Parietal lobe (tissue), 2 donors: ENCODE measurements at places on chromosomes 11 and 22. TPM values are rescaled to one million over a fixed set of nuclear protein-coding genes. Genes with fewer than 3 reads are reported as not detected.

The ANKK1 gene
- total RNA-seq, result not detected

The HRAS gene
- 32.6 TPM for total RNA-seq

The FZD4 gene
- 29.1 TPM for total RNA-seq

The ANAPC15 gene
- total RNA-seq, result 16.3 TPM

The OR51B2 gene
- 2.2 TPM for total RNA-seq

The IPO7 gene
- total RNA-seq, result 241 TPM

The PGA5 gene
- total RNA-seq, result not detected

The B4GALNT4 gene
- total RNA-seq, result 163 TPM

The CSNK2A3 gene
- total RNA-seq, result 5.6 TPM

The TYR gene
- not detected for total RNA-seq

The KCNJ11 gene
- 12.2 TPM for total RNA-seq
